Activated naive CD4-positive, alpha-beta T cell treated with anti-CD3 and anti-CD28 coated beads for 36 hours (primary cell): ENCODE measurements at places on chromosomes 3 and 15.
A peak's percentile ranks its signal among the peaks of the same experiment; 100 is the strongest.

GRCh38 chr3:139974809-139975425 lies 39.9 kb downstream of the CLSTN2 start:
- DNase-seq = no peak

DNA sequence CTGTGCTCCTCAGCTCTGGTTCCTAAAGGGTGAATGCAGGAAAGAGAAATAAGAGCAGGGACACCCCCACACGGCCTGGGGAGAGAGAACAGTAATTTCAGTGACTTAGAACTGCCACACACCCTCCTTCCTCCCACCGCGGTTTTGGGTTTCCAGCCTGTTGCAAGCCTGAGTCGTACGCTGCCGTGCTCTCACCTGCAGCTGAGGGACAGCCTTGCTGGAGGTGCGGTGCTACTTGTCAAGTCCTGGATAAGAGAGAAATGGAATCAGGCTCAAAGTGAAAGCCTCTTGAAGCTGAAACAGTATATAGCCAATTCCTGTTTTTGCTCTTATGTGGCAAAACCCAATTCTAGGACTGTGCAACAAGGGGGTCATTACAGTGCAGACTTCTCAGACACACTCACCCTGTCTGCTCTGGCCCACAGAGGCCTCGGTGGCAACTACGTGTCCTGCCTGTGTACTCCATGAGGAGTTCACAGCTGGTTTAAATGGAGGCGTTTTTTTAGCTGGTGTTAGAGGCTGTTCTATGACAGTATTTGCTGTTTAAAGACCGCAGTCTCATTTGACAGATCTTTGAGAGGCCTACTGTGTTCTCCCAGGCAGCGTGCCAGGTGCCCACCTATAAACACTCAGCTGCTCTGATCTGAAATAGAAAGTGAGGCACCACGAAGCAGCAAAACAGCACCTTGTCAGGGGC lies 42.9 kb downstream of the TBC1D2B start:
- DNase-seq = peak; percentile 97

- no peak for DNase-seq
Observed at GRCh38 chr15:90418627-90419026, 30.6 kb downstream of the IQGAP1 start.

DNA sequence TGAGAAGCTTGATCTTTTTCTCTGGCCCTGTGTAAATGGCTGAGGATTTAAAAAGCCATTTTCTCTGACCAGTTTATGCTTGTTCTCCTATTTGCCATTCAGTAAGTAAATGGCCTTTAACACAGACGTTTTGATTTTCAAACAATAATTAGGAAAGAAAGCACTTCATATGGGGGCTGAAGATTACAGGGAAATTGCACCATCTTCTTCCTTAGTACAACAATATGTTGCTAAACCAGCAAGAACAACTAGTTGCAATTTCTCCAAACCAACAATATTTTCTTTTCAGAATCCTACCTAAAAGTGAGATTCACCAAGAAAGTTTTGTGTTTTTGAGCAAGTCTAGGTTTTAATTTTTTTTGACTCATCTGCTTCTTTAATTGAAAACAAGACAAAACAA lies 80.5 kb upstream of the CCNL1 start:
- no peak for DNase-seq

DNA sequence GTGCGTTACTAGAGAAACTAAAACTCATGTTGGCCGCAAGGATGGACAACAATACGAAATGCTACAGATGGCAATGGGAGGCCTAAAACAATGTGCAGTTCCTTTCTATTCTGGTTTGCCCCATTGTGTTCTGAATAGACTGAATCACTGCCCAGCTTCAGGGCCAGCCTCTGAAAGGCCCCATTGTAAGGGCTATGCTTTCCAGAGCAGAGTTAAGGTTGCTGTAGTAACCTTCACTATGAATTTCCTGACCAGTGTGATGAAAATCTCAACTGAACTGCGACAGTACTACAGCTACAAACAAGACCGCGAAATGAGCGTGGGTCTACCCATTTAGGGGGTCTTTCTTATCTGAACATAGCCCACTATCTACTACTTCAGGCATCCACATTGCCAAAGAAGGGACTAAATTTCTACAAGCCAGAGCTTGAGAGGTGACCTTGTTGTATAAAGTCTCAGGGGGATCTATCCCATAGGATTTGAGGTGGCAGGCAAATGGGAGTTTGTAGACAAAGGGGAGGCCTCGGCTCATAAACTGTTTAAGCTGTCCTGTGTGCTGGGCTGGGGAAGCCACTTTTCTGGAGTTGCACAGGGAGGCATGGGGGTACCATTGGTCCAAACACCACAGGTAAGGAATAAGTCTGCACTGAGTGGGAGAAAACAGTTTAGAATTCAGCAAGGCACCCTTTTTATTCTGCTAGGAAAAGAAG lies 80.1 kb downstream of the MYO1E start:
- no peak for DNase-seq

DNA sequence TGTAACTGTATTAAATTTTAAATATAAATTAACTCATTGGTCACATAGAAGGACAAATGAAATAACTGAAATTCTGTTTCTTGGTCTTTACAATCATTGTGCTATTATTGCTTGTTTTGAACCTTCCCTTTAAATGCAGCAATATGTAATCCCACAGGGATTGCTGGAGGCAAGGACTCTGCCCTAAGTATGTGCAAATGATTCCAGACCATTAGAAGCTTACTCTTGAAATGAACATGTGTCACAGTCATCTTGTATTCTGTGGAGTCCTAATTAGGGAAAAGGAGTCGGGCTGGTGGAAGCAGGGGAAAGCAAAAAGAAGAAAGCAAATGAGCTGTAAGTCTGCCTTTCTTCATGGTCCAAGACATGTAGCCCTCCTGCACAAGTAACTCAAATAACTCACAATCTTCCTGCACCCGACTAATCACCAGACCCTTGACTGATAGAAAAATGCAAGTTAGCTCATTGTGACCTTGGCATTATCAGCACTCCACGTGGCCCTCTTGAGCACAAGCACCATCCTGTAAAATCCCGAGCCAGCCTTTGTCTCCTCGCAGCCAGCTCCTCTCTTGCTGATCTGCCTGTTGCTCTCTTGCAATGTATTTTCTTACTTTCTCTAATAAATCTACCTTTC lies 2.3 kb upstream of the TMPRSS7 start:
- no peak for DNase-seq

DNA sequence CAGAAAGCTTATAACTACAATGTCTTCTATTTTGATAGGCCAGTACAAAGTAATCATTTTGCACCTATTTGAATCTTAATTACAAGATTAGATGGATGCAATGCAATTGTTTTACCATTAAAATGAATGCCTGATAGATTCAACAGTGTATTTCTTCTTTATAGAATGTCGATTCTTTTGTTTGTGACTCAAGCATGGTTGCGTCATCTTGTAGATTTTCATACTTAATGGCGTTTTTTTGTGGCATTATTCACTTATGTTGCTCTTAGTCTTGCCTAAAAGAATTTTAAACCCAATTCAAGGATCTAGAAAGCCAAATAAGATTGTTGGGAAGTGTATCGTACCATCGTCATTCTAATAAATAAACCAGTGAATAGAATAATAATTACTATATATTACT lies 21.4 kb downstream of the ZBTB38 start:
- no peak for DNase-seq

DNA sequence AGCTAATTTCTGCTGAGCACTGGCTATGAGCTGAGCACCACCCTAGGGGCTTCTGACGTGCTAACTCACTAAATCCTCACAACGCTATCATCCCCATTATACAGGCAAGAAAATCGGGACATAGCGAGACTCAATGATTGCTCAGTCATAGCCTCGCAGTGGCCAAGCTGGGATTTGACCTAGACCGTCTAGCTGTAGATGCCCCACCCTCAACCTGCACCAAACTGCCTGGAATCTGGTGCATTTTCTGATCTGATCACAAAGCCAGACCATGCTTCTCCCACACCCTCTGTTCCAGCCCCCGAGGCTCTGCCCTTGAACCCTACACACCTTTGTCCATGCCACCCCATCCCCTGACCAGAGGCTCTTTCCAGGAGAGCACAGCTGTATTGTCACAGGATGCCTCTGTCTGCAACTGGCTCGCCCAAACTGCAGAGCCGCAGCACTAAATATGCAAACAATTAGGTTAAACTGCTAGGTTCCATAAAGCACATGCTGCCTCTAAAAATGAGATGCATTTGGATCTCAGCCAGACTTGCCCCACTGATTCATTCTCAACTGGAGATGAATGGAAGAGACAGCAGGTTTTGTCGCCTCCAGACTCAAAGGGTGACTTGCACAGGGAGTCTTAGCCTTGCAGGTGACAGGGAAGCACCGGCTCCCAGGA lies 95.2 kb downstream of the NUP210 start:
- DNase-seq = no peak

- DNase-seq = no peak
Observed at GRCh38 chr15:40918146-40918798, 10.9 kb upstream of the DLL4 start.

DNA sequence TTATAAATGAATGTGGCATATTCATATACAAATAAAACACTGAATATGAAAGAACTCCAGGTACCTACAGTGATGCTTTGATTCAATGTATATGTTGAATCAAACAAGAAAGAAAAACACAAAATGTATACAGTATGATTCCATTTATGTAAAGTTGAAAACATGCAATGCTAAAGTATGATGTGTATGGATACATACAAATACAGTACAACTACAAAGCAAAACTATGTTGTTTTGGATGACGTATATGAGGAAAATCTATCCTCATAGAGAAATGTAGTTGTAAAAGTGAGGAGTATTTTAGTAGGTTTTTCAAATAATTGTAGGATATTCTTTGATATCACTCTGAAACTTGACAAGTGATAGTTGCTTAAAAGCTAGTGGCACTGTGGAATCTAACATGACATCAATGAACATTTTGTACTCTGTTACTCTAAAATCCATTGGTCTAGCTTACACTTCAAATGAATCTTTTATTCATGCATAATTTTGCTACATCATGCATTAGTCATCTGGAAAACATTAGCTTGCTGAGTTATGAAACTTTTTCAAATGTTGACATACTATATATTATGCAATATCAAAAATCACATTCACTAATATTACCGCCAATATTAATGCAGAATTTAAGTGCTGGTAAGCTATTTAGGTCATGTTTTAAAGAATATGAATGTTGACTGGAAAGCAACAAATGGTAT lies 278.1 kb upstream of the CHRNA7 start:
- no peak for DNase-seq

DNA sequence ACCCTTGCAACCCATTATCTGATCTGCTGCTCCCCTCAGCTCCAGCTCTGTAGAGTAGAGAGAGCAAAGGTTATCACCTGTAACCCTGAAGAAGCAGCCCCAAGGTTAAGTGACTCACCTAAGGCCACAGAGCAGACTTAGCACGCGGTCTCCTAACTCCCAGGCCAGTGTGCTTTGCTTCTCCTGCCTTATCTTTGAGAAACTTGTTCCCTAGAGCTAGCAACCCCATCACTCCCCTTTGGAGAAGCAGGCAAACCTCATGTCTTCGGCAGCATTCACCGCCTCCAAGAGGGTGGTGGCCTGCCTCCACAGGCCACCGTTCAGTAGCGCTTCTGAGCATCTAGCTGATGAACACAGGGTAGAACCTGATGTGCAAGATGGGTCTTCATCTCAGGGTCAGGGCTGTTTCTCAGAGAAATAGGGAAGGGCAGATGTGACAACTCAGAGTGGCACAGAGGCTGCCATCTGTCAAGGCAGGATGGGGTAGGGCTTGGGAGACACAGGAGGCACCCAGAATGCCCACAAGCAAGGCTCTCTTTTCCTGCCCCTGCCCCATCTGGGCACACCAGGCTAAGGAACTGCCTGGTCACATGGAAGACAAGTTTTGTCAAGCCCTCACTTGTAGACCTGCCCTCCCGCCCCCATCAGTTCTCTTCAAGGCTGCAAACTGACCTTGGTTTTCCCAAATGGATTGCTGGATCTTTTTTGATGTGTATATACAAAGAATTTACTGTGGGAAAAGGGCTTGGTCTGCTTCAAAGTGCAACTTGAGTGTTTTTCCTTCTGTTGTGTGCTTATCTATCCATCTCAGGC lies 34.9 kb upstream of the CLK3 start:
- DNase-seq = no peak

DNA sequence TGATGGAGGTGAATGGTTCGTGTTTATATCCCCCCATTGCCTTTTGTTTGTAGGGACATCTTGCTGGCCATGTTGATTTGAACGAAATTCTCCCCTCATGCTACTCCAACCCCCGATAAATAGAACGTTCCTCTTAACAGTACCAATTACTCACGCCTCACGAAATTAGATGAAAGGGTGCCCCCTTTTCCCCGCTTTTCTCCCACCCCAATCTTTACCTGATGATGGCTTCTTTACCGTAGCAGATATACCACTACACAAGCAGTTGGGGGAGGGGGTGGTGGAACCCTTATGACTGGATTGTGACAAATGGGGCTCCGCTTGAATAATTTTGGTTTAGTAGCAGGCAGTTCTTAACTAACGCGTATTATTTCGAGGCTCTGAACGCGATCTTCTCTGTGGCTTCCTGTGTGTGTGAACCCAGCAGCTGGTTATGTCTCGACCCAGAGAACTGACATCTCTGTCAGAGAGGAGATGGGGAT lies 1.1 kb downstream of the PIAS1 start:
- DNase-seq = peak; percentile 91

GRCh38 chr3:33777996-33778395 lies 20.4 kb upstream of the PDCD6IP start:
- no peak for DNase-seq

DNA sequence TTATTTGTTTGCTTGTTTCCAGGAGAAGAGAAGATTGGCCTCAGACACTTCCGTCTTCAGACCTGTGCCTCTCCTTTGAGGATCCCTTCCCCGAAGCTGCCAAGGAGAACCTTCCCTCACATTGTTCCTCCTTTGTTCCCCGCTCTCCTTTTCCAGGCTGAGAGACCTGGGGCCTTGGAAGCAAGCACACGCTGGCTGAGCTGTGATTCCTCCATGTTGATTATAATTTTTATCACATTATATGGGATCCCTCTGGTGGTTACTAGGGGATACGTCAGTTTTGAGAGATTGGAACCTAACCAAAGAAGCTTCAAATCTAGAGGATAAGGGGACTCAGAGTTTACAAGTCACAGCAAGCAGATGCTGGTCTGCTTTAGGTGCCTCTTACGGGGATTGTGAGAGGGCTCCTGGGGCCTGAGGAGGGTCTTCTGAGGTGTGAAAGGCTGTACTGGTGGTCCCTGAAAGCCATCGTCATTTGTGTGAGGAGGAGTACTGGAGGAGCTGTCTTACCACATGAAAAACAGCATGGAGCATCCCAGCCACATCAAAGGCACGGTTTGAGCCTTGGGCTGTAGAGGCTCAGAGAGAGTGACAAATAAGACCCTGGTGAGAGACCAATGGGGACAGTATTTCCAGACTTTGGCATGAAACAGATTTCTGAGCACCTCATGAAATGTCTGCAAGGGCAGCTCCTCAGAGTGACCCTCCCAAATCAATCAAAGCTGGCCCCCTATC lies 760.1 kb upstream of the CFAP20DC start:
- DNase-seq = no peak

- no peak for DNase-seq
Observed at GRCh38 chr15:50209809-50210208, 27.8 kb downstream of the SLC27A2 start.

DNA sequence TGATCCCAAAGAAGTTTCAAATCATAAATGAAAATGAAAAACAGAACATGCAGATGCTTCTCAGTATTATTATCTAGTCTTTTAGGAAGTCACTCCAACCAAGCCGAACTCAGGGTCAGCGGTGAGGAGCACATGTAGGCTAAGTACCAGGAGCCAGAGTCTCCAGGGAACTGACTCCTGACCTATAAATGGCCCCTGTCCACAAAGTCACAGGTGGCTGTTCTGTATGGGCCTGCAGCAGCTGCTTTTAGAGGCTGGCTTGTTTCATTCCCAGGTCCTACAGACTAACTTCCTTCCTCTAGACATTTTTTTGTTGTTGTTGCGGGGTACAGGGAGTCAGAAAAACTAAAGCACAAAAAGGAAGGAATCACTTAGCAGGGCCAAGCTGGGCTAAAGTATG lies 54.6 kb downstream of the DAPK2 start:
- DNase-seq = no peak

- no peak for DNase-seq
Observed at GRCh38 chr3:113501597-113501996, 13.4 kb downstream of the SPICE1 start.
